Non-pigmented ciliary epithelial cell (primary cell): ENCODE measurements at places on chromosomes 6 and 20.

GRCh38 chr20:59455402-59456341 is 148.7 kb upstream of the PHACTR3 start:
- no peak for DNase-seq

DNA sequence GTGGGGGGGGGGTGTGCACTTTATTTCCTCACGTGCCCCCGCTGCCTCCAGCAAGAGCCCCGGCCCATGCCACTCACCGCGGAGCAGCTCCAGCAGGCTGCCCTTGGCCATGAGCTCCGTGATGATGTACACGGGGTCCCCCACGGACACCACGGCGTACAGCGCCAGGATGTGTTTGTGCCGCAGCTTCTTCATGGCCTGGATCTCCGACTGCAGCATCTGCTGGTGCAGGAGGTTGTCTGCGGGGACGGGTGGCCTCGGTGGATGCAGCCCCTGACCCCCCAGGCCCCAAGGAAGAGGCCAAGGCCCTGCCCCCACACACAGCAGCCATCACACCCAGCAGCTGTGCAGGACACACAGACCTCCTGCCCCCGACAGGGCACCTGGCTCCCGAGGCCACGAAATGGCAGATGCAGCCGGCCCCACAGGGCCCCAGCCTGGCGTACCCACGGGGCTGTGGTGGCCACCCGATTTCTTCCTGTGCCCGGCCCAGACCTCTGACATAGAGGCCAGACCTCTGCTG is 4.7 kb downstream of the PTK6 start:
- DNase-seq = no peak

- DNase-seq = no peak
These were observed 16.1 kb downstream of the DOK5 start for GRCh38 chr20:54491506-54491905.

- no peak for DNase-seq
These were observed 5.5 kb upstream of the CDSN start for GRCh38 chr6:31125586-31126363.

- DNase-seq = no peak
These were observed 423.2 kb downstream of the PREX1 start for GRCh38 chr20:48404598-48404997.

DNA sequence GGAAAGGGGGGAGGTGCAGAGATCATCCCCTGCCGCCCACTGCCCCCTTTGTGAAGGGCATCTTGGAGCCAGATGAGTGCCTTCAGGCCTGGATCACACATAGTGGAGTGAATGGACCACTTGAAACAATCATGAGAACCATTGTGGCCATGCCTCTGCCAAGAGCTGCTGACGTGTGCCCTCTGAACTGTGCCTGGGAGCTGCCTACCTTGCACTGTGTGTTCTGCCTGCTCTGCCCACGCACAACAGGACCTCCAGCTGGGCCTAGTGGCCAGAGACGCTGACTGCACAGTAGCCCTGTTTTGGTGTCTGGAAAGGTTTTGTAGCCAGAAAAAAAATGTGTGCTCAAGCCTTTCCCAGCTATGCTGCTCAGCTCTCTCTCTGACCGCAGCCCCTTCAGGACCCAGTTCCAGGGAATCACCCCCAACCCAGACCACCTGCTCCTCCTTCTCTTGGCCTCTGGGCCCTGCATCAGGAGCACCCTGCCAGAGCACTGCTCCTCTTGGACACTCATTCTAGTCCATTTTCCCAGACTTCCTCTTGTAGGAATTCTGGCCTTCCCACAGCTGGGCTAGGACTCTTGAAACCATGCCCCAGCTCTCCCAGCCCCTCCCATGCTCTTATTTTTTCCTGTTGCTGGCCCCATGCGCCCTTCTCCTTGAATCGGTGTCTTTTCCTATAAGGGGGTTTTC is 1.6 kb upstream of the ADIG start:
- DNase-seq = no peak

DNA sequence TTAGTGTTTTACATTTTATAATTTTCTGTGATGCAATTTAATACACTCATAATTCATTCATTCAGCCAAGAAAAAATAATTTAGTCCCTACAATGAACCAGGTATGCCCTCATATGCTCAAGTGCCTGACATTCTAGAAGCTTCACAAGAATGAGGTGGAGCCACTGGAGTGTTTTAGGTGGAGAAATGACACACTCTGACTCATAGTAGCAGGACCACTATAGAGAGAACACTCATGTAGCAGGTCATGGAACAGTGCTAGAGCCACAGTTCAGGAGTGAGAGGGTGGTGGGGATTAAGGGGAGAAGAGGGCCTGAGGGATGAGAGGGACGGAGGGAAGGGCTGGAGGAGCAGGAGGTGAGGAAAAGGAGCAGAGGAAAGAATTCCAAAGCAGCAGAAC is 1.4 kb upstream of the HLA-G start:
- DNase-seq = no peak

- no peak for DNase-seq
These were observed 91.7 kb downstream of the SLC2A10 start for GRCh38 chr20:46801003-46801702.

DNA sequence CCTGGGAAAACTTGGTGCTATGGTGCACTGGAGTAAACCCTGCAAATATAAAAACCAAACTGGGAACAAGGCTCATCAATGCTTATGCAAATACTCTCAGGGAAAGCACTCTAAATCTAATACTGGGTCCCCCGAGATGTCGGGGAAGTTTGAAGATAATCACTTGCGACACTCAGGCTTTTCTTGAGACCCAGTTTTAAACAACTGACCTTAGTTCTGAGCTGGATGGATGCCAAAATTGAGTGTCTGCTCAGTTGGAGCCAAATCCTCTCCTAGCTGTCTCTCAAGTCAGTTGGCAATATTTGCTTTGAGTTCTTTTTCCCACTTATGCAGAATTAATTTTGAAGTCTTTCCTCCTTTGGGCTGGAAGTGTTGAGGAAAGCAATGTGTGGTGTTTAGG is 75.5 kb upstream of the CD2AP start:
- DNase-seq = no peak

- DNase-seq = no peak
These were observed 42.5 kb upstream of the CD83 start for GRCh38 chr6:14075095-14075503.

GRCh38 chr6:123309130-123309529 is 313.1 kb downstream of the CLVS2 start:
- no peak for DNase-seq

DNA sequence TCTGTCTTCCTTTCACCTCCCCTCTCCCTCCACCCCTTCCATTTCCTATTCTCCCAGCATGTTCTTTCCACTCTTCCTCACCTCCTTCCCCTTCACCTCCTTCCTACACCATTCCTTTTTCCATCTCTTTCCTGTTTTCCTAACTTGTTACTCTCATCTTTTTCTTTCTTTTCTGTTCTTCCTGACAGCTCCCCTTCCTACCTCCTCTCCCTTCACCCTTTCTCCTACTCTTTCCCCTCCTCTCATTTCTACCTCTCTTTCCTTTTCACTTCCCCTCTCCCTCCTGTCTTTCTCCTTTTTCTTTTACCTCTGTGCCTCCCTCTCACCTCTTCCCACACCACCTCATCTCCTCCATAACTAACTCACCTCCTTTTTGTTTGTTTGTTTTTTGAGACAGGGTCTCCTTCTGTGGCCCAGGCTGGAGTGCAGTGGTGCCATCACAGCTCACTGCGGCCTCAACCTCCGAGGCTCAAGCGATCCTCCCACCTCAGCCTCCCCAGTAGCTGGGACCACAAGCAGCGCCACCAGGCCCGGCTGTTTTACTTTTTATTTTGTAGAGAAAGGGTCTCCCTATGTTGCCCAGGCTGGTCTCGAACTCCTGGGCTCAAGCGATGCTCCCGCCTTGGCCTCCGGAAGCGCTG is 864 bp upstream of the ARFGEF2 start:
- no peak for DNase-seq

DNA sequence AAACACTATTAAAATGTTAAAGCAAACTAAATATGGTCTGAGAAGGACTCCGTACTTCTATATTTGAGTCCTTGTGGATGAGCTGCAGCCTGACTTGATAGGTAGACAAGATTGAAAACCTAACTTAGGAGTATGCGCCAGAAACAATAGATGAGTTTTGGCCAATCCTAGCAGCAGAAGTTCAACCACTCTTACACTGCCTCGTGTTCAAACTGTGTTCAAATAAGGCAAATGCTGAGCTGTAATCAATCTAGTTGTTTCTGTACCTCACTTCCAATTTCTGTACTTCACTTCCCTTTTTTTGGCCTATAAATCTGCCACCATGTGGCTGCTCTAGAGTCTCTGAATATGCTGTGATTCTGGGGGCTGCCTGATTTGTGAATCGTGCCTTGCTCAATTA is 13.2 kb upstream of the SERINC1 start:
- no peak for DNase-seq

DNA sequence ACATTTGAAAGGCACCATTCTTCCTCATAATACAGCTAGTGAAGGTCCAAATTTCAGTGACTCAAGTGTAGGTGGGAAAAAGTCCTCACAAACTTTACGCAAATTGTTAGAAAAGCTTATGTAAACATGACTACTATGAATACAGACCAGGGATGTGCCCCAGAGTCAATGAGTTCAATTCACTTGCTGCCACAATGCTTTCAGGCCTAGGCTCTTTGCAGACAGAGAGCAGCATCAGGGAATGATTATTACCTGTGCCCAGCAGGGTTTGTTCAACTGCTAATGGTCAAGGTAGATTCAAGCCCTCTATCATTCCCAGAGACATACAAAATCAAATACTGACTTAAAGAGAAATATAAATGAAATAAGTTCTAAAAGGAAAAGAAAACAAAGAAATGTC is 84.0 kb downstream of the LAMA2 start:
- no peak for DNase-seq

DNA sequence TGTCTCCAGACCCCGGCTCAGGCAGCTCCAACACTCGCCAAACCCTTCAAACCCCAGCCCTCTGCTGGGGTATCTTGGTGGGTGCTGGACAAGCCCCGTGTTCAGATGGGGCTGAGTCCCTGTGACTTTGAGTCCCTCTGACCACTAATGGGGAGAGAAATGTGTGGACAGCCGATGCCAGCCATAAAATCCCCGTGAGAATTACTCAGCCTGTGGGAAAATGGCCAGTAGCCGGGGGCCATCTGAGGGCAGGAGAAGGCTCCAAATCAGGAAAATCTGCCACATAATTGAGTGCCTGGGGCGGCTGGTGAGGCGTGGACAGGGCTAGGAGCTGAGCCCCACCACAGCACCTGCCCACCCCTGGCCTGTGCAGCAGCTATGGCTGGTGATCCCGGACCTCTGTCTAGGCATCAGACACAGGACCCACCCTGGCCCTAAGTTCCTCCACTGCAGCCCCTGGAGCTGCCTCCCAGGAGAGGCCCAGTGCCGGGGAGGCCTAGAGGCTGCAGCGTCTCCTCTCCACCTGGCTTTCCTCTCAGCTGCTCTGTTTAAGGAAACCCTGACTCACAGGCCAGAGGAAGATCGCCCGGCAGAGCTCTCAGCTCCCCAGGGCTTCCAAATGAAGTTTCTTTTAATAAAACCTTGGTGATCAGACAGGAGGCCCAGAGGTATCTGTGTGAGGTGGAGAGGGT is 53.7 kb upstream of the SLCO4A1 start:
- DNase-seq = no peak

GRCh38 chr20:63947638-63948456 is 8.4 kb downstream of the UCKL1 start:
- DNase-seq = no peak

DNA sequence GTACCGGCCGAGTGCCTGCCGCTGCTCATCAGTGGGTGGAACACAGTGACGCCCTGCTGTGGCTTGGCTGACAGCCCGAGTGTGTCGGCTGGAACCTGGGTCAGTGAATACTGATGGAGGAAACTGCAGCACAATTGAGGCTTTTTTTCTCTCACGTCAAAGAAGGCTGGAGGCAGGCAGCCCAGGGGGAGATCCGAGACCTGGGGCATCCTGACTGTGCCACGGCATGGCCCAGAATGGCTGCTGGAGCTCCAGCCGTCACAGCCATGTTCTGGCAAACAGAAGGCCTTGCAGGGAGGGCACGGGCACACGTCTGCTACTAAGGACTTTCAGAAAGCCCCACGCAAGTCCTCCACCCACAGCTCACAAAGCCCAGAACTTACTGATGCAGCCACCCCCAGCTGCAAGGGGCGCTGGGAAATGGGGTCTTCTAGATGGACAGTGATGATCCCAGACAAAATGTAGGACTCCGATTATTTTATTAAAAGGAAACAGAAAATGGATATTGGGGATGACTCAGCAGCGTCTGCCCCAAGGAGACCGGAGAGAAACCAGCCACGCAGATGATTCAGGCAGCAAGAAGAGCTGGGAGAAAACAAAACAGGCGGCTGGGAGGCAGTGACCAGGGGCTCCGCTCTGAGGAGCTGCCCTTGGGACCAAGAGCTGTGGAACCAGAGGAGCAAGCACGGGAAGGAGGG is 140.0 kb downstream of the TAF4 start:
- peak; percentile 38 for DNase-seq

GRCh38 chr6:168699631-168700295 is 258.8 kb downstream of the SMOC2 start:
- no peak for DNase-seq

DNA sequence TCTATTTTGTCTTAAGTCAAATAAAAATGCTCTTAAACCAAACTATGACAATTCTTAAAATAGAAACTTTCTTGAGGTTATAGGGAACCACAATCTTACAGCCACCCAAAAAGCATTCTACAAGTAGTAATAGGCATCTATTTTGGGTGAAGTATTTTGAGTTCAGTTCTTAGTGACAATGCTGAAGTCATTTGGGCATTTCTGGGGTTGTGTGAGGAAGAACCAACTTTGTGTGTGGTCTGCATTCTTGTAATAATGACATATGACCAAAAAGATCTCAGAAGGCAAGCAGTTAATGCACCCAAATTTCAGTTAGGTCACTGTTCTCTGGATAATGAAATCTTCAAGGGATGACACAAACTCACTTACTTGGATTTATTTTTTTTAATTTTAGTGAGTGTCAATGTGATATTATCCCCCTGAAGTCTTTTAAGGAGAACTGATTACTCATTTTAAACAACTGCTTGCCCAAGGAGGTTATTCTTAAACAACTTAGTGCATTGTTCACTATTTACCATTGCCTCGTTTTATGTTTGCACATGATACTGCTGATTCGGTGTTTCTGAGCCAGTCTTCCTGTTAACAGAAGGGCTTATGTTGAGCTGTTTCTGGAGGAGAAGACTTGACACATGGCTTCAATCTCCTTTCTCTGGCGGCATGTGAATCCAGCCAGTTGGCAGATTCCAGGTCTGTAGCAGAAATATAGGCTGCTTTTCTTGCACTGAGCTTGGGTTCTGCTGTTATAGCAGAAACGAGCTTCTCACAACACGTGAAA is 618.9 kb downstream of the BCKDHB start:
- DNase-seq = no peak

- no peak for DNase-seq
These were observed 85.8 kb downstream of the DZANK1 start for GRCh38 chr20:18380908-18381529.
